ENCODE measurements at places on chromosomes 2 and 18. TPM values are rescaled to one million over a fixed set of nuclear protein-coding genes. Genes with fewer than 3 reads are reported as not detected.
A peak's percentile ranks its signal among the peaks of the same experiment; 100 is the strongest.

- DNase-seq, result no peak
These were observed 162.4 kb downstream of the HDAC4 start for GRCh38 chr2:239238381-239238780.

DNA sequence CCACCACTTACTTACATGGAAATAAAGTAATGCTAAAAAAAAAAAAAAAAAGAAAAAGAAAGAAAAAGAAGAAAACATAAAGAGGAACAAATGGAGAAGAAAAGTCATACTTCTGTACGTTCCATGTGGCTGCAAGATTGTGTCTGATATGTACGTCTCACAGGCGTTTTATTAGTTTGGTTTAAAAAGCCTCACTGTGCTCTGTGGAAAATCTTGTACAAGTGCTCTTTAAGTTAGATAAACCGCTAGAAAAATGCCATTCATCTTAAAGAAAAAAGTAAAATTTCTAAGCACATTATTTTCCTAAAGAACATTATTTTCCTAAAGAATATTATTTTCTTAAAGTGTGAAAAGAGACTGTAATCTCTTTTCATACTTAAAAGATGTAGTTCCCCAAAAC, 165.1 kb downstream of the ZNF521 start:
- DNase-seq, result no peak

DNA sequence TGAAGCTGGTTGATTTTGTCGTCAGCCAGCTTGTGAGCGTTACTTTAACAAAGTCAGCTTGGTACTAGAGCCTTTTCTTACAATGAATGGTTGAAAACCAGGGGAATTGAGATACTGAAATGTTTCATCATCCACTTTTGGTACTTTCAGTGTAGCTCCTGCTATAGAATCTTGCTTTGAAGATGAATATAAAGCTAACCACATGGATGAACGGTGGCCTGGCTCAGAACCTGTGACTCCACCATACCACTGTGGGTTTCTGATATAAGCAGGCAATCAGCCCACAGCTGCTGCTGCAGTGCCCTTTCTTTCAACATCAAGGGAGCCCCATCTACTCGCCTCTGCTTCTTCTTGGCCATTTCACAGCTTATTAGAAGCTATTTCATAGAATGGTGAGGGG, 53.2 kb upstream of the GPR45 start:
- no peak for DNase-seq

DNA sequence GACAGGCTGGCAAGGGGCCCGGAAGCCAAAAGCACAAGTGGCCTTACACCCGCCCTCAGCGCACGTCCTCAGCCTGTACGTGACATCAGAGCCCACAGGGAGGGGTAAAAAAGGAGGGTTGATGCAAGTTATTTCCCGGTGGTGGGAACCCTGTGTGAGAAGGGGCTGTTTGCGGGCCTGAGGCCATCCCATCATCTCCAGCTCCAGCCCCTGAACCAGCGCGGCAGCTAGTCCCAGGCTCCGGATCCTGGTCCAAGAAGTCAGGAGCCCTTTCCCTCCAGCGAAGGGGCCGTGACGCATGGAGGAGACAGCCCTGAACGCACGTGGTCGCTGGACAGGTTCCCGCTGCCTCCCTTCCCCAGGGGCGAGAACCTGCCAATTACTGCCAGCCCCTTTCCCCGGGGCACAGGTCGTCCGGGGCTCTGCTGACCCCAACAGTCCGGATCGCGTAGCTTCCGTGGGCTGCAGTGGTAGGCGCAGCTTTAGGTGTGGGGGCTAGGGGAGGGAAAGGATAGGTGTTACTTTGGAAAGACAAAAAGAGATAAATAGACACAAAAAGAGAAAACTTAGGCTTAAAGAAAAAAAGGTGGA, 1.3 kb upstream of the LRP2 start:
- DNase-seq, result peak; percentile 76

GRCh38 chr2:1162768-1163584, 212.3 kb downstream of the SNTG2 start:
- DNase-seq, result no peak

DNA sequence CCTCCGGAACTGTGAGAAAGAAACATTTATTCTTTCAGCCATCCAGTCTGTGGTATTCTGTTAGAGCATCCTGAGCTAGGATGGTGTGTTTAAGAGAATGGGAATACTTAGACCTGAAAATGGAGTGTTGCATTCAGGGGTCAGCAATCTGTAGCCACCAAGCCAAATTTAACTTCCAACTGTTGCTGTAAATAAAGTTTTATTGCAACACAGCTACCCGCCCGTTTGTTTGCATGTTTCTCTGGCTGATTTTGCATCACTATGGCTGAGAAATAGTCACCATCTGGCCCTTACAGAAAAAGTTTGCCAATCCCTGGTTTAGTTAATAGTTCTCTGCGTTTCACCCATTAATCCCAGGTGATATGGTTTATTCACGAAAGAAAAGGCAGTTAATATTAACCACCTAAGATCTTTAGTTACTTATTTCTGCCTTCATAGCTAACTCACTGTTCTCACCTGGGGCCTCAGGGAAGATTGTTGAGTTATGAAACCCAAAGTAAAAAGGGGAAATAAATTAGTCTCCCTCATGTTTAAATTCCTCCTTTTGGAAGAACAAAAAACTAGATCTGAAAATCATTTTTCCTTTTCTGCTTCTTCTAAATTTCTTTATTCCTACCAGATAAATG, 9.5 kb upstream of the CYS1 start:
- DNase-seq, result no peak

- DNase-seq, result no peak
These were observed 2.8 kb downstream of the GULP1 start for GRCh38 chr2:188294352-188294926.

- no peak for DNase-seq
These were observed 11.5 kb upstream of the PUS10 start for GRCh38 chr2:61029533-61029932.

DNA sequence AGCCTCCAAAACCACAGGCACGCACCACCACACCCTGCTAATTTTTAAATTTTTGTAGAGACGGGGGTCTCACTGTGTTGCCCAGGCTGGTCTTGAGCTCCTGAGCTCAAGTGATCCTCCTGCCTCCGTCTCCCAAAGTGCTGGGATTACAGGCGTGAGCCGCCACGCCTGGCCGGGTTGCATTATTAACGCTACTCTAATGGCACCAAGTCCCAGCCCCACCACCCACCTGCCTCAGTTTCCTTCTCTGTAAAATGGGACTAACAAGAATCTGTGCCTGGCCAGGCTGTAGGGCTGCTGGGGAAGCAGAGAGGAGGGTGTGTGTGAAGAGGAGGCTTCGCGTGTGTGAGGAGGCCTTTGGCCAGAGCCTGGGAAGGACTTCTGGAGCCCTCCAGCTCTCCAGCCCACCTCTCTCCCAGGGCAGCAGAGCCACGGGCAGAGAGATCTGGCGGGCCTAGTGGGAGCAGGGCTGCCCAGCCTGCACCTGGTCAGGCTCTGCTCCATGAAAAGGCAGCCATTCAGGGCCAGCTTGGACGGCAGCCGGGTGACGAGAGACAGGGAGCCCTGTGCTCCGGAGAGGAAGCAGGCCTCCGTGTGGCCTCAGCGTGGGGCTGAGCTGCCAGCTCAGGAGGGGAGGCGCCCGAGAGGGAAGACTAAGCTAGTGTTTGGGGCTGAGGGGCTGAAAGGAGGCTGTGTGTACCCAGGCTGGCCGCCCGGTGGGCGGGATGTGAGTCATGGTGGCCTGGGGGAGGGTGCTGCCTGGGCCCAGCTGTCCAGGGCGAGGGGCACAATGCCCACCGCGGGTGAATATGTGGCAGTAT, 7.4 kb upstream of the B3GNT7 start:
- no peak for DNase-seq

DNA sequence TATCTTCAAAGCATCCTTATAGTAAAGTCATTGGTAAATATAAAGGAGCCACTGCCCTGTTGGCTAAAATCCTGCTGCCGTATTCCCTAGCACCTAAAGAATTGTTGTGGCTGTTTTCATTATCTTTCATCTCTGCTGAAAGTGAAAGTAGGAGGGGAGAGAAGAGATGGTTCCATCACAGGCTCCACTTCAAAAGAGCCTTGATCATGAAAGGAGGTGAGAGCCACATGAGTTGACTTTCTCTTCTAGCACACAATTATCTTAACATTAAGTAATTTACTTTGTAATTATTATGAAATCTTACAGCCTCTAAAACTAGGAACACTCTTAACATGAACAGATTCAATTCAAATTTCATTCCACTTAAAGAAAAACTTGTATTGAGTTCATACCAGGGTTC, 1050.9 kb upstream of the LRRTM1 start:
- no peak for DNase-seq

- no peak for DNase-seq
These were observed 193.9 kb downstream of the FIGN start for GRCh38 chr2:163541943-163542342.

GRCh38 chr2:194826241-194826640, 830.8 kb upstream of the SLC39A10 start:
- DNase-seq, result no peak

DNA sequence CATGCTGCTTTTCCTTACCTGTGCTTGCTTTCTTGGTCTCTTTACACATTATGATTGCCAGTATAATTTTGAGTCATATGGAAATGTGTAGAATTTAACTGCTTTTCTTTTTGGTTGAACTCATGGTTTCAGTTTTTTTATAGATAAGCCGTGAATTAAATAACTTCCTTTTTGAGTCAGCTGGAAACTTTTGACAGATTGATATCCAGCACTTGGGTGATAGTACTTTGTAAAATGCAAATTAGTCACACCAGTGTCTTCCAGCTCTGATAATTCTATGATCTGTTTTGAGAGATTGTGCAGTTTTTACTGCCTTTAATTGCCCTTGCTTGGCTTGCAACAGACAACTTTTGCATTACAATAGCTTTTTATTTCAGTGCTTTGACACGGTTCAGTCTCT, 86.4 kb downstream of the NCOA1 start:
- no peak for DNase-seq

DNA sequence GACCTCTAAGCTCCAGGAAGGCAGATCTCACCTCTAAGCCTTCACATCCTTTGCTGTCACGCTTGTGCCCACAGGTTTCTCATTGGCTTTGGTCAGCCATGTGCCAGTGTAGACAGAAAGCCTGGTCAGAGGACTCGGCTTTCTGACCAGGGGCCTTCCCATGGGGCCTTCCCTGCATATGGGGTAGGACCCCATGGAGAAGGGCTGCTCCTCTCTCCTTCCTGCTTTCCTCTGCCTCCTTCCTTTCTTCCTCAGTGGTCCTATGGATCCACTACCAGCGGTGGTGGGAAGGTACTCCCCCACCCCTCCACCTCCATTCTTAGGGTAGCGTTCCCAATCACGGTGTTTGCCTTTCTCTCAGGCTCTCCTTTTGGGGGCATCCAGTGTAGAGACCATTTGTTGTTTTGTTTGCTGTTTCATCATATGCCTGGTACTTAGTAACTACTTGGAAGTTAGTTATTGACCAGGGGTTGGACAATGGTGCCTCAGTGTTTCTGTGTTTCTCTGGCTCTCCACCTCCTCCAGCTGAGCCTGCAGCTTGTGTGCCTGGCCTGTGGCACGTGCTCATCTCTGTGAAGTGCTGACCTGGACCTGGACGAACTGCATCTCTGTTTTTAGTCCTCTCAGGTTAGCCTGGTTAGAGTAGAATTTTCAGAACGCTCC, 71.6 kb downstream of the ZNF407 start:
- no peak for DNase-seq

- no peak for DNase-seq
These were observed 446.2 kb upstream of the SLC14A2 start for GRCh38 chr18:45168866-45169600.

- DNase-seq, result no peak
These were observed 130.3 kb upstream of the CXCR4 start for GRCh38 chr2:136248242-136248641.

DNA sequence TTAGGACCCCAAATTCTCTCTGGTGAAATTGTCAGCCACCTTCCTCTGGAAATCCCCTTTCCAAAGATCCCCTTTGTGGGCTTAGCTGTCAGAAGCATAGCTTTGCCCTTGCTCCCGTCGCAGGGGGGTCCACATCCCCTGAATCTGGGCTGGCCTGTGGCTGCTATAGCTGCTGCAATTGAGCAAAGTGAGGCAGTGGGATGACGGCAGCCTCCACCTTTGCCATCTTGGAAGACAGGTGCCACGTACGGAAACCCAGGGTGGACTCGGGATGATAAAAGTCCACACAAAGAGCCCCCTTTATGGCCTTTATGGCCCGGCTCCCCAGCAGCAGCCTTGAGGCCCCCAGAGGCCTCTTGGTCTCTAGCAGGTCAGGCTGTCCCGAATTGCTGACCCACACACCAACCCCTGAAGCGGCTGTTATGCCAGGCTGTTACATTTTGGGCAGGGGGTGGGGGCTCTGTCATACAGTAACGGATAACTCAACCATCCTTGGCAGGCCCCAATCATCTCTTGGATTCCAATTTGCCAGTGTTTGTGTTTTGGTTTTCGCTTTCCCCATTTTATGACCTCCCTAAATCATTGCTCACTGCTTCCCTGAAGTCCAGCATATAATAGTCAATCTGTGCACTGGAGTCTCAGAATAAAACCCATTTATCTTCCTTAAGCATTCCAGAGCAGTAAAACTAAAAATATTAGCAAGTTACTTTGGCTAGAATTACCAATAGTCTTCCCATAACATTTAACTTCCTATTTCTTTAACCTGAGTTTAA, 33.2 kb upstream of the ID2 start:
- no peak for DNase-seq

DNA sequence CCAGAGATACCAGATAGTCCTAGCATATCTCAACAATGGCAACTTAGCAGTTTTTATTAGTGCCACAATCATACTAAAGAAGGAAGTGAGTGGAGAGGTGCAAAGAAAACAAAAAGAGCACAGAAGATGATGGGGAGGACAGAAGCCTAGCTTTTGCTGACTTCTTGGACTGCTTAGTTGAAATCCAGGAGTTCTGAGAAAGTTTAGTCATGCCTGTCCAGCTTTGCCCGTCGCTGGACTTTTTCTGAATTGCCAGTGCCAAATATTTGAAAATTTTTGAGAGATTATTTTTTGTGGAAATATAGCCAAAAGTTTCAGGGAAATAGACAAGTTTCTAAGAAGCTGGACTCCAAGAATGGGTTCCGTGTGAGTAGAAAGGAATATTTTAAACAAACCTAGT, 558.7 kb upstream of the TNP1 start:
- DNase-seq, result no peak

GRCh38 chr2:179049546-179050311, at the start of gene CCDC141:
Gene CCDC141 (minus strand): TSS chr2:179050137. CDS start chr2:179049941, 196 bp downstream.
- no peak for DNase-seq

- DNase-seq, result no peak
These were observed 29.9 kb downstream of the ROCK2 start for GRCh38 chr2:11314487-11314886.

- no peak for DNase-seq
These were observed 70.3 kb downstream of the TMEM237 start for GRCh38 chr2:201572846-201573508.

DNA sequence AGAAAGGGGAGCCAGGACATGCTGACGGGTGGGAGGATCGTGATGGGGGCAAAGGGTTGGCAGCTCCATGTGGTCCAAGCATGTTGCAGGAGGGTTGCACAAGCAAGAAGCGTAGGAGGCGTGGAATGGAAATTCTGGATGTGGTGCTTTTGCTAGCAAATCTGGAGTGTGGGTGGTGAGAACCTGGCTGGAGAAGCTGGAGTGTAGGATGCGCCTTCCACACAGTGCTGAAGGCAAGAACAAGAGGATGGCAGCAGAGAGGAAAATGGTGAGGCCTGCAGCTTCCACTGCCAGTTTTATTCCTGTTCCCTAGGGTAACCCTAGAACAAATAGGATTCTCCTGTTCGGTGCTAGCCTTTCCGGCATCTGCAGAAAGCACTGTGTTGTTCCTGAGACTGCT, 22.4 kb downstream of the CREG2 start:
- DNase-seq, result no peak

Gene FBXO48
- 2.9 TPM for total RNA-seq

Gene ATAD2B
- 22.4 TPM for total RNA-seq

Gene AFTPH
- total RNA-seq, result 26.3 TPM

Gene XIRP2
- total RNA-seq, result not detected

Gene ING5
- 38.2 TPM for total RNA-seq

Gene UBE2F
- total RNA-seq, result 77.4 TPM

Gene SH3BP4
- 53.4 TPM for total RNA-seq

Gene CCDC178
- 0.51 TPM for total RNA-seq

Gene GPR35
- 0.74 TPM for total RNA-seq

Gene SERPINB13
- total RNA-seq, result not detected
